ENCODE measurements at places on chromosomes 5 and 9.

DNA sequence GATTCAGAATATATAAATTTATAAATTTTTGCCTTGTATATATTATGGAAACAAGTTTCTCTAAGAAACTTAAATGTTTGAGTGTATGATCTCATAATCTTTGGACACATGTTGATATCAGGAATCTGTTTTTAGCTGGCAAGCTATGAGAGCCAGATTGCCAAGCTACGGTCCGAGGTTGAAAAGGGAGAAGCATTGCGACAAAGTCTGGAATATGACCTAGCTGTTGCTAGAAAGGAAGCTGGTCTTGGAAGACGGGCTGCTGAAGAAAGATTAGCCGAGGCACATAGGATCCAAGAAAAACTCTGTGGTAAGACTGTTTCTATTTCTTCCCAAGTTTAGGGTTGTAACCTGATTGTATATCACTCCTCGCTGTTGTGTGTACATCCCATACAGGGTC, 25.9 kb downstream of the CCDC171 start:
- no peak for DNase-seq

DNA sequence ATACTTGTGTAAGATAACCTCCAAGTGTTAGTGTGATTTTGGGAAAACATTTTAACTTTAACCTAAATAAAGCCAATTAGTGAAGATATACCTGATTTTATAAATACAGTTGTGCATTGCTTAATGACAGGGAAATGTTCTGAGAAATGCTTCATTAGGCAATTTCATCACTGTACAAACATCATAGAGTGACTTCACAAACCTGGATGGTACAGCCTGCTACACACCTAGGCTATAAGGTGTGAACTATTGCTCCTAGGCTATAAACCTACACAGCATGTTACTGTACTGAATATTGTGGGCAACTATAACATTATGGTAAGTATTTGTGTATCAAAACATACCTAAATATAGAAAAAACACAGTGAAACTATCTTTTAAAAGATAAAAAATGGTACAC, 166.8 kb upstream of the TARS1 start:
- no peak for DNase-seq

GRCh38 chr9:28707616-28708015, 1134.3 kb upstream of the C9orf72 start:
- no peak for DNase-seq

DNA sequence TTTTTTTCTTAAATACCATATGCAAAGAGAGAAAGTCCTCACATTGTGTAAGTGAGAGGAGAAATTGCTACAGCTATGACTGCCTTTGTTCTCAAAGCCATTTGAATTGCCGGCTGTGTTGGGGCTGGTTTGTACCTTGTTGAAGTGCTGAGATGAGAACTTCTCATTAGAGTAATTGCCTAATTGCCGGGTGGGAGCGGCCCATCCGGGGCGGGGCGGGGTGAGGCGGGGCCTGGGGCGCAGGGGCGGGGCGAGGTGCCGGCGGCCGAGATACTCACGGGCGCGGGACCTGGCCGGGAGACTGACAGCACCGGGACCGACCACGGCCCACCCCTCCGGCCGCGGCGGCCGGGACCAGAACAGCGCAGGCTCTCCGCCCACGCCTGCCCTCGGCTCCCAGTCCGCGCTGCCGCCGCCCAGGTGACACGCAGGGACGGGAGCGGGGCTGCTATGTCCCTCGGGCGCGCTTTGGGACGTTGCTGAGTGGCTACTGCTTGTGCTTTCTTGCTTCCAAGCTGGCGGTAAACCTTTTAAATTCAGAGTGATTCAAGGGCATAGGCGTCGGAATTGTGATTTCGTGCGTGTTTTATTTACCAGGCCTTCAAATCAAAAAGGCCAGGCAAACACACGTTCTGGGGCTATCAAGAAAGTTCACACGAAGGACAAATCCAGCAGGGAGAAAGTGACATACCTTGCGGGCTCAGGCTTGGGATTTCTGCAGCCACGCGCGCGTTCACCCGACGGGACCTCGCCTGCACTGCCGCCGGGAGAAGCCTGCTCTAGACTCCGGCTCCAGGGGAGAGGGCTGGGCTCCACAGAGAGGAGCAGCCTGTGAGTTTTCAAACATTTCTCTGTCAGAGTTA, 269.1 kb downstream of the FANCC start:
- peak; percentile 49 for DNase-seq

- DNase-seq: no peak
Observed at GRCh38 chr9:132575811-132576210, 6.6 kb upstream of the BARHL1 start.
